Gastrocnemius medialis (tissue), 4 donors: ENCODE measurements at places on chromosomes 13 and 19. TPM values are rescaled to one million over a fixed set of nuclear protein-coding genes. Genes with fewer than 3 reads are reported as not detected.

GRCh38 chr13:58804832-58805231 lies 1173.3 kb downstream of the PCDH17 start:
- H3K4me3 ChIP-seq, result no peak overlapping the region
- no peak for DNase-seq
- no peak overlapping the region for H3K27ac ChIP-seq
- no peaks in the 10 kb centered on the region for H3K27me3 ChIP-seq
- no peaks in the 10 kb centered on the region for H3K4me1 ChIP-seq

DNA sequence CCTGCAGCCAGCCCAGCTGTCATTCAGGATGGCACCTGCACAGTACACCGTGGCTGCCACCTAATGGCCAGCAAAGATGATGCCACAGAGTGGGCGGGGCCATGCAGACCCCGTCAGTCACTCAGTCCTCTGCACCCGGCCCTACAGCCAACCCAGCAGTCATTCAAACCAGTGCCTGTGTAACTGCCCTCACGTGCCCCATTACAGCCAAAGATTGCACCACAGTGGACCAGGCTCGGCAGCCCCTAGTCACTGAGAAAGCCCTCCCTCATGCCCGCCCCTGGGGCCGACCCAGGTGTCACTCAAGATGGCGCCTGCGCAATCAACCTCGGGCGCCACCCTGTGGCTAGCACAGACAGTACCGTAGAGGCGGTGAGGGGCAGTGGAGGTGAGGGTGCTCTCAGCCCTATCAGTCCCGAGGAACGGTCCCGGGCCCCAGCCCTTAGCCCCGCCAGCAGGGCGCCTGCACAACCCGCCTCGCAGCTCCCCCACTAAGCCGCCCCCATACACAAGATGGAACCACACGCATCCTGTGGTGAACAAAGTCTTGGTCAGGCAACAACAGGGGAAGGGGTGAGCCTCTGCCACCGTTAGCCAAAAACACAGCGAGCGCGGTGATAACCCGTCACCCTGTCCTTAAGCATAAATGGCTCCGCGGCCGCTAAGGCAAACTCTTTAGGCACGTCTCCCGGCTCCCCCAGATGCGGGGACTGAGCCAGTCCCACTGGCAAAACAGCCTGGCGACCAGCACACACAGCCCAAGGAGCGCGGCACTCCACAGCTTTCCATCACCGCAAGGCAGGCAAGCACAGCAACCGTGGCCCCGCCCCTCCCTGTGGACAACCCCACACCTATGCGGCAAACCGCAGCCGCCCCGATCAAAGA lies 2.3 kb downstream of the PEG3 start:
- DNase-seq, result peak; percentile 6
- H3K27ac ChIP-seq, result peak overlapping the region; percentile 65
- peak overlapping the region; percentile 47 for H3K4me3 ChIP-seq
- no peaks in the 10 kb centered on the region for H3K27me3 ChIP-seq
- H3K4me1 ChIP-seq, result no peaks in the 10 kb centered on the region

DNA sequence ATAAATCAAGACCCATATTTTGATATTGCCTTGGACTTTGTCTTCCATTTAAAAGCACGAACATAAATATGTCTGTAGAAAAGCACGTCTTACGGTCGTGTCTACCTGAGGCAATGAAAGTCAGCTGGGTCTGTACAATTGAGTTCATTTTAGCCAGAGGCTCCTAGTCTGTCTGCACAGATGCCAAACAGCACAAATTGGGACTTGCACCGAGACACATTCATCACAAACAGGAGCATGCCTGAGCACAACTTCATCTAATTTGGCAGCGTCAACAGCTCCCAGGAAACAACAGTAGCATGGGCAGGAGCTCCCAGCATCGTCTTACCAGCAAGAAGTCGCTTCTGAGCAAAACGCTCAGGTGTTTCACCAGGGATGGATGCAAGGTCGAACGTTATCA lies 687.0 kb downstream of the EFNB2 start:
- H3K4me3 ChIP-seq, result no peak overlapping the region
- H3K36me3 ChIP-seq, result no peaks in the 10 kb centered on the region
- no peaks in the 10 kb centered on the region for H3K27me3 ChIP-seq
- no peak overlapping the region for H3K27ac ChIP-seq
- H3K4me1 ChIP-seq, result peaks cover 4% of the 10 kb centered on the region
- DNase-seq, result no peak

DNA sequence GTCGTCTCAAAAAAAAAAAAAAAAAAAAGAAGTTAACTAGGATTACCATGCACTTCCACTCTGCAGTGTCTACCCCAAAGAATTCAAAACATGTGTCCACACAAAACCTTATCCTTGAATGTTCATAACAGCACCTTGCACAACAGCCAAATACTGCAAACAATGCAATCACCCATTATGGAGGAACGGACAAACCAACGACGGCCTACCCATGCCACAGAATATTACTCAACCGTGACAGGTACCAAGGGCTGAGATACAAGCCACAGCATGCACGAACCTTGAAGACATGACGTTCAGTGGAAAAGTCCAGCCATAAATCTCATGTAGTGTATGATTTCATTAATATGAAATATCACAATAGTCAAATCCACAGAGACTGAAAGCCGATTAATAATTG lies 3.0 kb upstream of the SHISA7 start:
- no peaks in the 10 kb centered on the region for H3K4me1 ChIP-seq
- no peaks in the 10 kb centered on the region for H3K36me3 ChIP-seq

- DNase-seq, result no peak
- H3K27me3 ChIP-seq, result no peaks in the 10 kb centered on the region
- H3K36me3 ChIP-seq, result no peaks in the 10 kb centered on the region
Measured at GRCh38 chr19:2561895-2562294, 86.0 kb downstream of the GADD45B start.

- no peaks in the 10 kb centered on the region for H3K27me3 ChIP-seq
- no peak for DNase-seq
- H3K36me3 ChIP-seq, result no peaks in the 10 kb centered on the region
- H3K27ac ChIP-seq, result peak overlapping the region; percentile 98
- H3K4me3 ChIP-seq, result no peak overlapping the region
Measured at GRCh38 chr13:79402074-79402635, 3.9 kb downstream of the RBM26 start.

DNA sequence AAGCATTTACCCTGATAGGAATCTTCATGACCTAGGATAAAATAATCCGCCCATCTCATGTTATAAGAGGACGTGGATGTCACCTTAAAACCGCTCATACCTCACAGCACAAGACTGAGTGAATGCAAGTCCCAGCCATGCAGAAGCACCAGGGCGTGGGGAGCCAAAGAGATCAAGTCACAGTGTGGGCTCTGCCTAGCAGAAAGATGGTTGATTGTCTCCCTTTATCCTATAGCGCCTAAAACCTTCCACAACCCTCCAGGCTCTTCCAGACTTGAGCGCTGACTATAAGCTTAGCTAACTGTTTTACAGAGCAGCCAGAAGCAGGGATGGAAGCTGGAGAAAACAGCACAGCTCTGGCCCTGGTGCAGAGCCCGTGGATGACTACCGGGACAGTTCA lies 6.8 kb upstream of the ANKRD10 start:
- DNase-seq, result no peak
- H3K4me1 ChIP-seq, result peaks cover 26% of the 10 kb centered on the region
- H3K4me3 ChIP-seq, result no peak overlapping the region
- no peaks in the 10 kb centered on the region for H3K27me3 ChIP-seq
- peak overlapping the region; percentile 99 for H3K27ac ChIP-seq

DNA sequence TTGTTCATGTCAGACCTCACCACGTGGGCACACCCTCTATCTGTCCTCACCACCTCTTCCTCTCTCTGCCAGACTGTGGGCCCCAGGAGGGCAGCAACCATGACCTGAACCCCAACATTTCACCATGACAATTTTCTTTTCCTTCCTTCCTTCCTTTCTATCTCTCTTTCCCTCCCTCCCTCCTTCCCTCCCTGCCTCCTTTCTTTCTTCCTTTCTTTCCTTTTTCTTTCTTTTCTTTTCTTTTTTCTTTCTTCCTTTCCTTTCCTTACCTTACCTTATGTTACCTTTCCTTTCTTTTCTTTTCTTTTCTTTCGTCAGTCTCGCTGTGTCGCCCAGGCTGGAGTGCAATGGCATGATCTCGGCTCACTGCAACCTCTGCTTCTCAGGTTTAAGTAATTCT lies 8.7 kb upstream of the FCER2 start:
- H3K27ac ChIP-seq, result no peak overlapping the region
- no peak overlapping the region for H3K4me3 ChIP-seq
- no peaks in the 10 kb centered on the region for H3K4me1 ChIP-seq

- H3K4me3 ChIP-seq, result no peak overlapping the region
- DNase-seq, result no peak
- H3K27me3 ChIP-seq, result no peaks in the 10 kb centered on the region
- H3K27ac ChIP-seq, result no peak overlapping the region
Measured at GRCh38 chr13:112179421-112179820, 112.5 kb downstream of the SOX1 start.

DNA sequence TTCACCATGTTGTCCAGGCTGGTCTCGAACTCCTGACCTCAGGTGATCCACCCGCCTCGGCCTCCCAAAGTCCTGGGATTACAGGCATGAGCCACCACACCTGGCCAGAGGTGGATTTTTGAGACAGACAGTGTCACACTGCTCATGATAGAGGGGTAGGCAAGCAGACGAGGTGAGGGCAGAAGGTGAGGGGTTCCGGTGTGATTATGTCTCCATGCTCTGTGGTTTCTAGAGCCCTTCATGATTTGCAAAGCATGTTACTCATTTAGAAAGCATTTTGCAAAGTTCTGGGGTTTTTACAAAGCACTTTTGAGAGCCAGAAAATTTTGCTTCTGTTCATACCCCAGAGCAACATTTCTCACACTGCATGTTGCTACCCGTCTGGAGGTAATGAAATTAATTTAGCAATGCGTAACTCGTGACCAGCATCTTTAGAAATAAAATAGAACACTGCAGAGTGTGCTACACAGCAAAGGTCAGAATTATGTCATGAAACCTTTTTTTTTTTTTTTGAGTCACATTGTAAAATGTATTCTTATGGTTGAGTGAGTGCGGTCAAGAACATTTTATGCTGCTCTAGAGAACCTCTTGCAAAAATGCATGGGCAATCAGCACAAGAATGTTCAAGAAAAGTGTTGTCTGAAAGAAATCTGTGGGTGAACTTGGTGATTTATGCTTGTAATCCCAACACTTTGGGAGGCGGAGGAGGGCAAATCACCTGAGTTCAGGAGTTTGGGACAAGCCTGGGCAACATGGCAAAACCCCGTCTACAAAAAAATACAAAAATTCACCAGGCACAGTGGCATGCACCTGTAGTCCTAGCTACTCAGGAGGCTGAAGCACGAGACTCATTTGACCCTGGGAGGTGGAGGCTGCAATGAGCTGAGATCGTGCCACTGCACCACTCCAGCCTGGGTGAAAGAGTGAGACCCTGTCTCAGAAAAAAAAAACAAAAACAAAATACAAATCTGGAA lies 58.0 kb downstream of the MAP4K1 start:
- no peaks in the 10 kb centered on the region for H3K27me3 ChIP-seq
- H3K36me3 ChIP-seq, result no peaks in the 10 kb centered on the region
- no peak overlapping the region for H3K4me3 ChIP-seq
- H3K4me1 ChIP-seq, result no peaks in the 10 kb centered on the region

GRCh38 chr19:29255912-29256311 lies 43.0 kb upstream of the UQCRFS1 start:
- H3K4me1 ChIP-seq, result peaks cover 8% of the 10 kb centered on the region
- H3K27me3 ChIP-seq, result no peaks in the 10 kb centered on the region
- no peak overlapping the region for H3K4me3 ChIP-seq
- no peak for DNase-seq
- H3K36me3 ChIP-seq, result no peaks in the 10 kb centered on the region

GRCh38 chr13:81929988-81930387 lies 1589.1 kb upstream of the SPRY2 start:
- no peak overlapping the region for H3K4me3 ChIP-seq
- no peak for DNase-seq
- no peaks in the 10 kb centered on the region for H3K4me1 ChIP-seq

- H3K4me3 ChIP-seq, result no peak overlapping the region
- DNase-seq, result peak; percentile 30
- peaks cover 9% of the 10 kb centered on the region for H3K4me1 ChIP-seq
Measured at GRCh38 chr13:114161644-114162532, 17.2 kb upstream of the CFAP97D2 start.

GRCh38 chr13:22487932-22488331 lies 692.8 kb upstream of the SGCG start:
- no peak for DNase-seq
- no peaks in the 10 kb centered on the region for H3K27me3 ChIP-seq
- no peak overlapping the region for H3K27ac ChIP-seq
- H3K4me1 ChIP-seq, result no peaks in the 10 kb centered on the region
- no peaks in the 10 kb centered on the region for H3K36me3 ChIP-seq
- H3K4me3 ChIP-seq, result no peak overlapping the region

DNA sequence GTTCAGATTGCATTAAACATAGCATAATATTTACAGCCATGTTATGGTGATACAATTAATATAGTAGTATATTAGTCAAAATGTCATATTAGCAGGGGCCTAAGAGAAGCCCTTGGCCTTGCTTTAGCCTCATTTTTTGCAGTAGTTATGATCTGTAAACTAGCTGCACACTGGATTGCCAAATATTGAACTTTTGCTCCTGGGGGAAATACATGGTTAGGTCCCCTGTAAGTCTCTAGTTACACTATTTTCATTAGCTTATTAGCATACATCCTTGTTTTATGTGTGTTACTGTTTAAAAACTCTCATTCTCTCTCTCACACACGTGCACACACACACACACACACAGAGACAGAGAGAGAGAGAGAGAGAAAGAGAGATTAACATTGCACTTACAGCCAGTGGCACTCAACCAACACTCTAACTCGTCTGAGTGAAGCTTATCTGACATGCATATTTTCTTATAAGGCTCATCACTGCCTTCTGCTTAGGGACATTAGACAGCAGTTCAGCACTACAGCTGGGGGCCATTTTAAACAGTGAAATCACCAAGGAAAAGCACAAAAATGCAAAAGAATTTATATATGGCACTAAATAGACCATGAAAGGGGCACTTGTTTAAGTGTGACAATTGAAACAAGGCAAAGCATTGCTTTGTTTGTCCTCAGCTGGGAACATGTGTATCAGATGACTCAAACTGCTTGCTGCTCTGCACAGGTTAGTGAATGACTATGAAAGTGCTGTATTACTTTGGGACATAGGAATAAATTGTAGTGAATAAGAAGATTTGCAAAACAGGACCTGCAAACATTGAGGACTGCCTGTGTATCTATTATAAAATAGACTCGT lies 278.7 kb downstream of the GPC6 start:
- H3K27ac ChIP-seq, result no peak overlapping the region
- DNase-seq, result no peak
- H3K27me3 ChIP-seq, result no peaks in the 10 kb centered on the region
- H3K4me3 ChIP-seq, result no peak overlapping the region
- no peaks in the 10 kb centered on the region for H3K4me1 ChIP-seq
- no peaks in the 10 kb centered on the region for H3K36me3 ChIP-seq

Gene ZNF419
- total RNA-seq, result 25.2 TPM

Gene RASIP1
- total RNA-seq, result 3.4 TPM

Gene ZNF534
- 0.18 TPM for total RNA-seq

Gene PPFIA3
- 4.1 TPM for total RNA-seq

Gene OR7D2
- total RNA-seq, result 0.19 TPM

Gene LRP3
- total RNA-seq, result 21.3 TPM

Gene DAND5
- not detected for total RNA-seq
